NCI-H1092 treated with DMSO at 0.1 percent for 48 hours (cell line): ENCODE measurements at places on chromosomes 3 and 15.
A peak's percentile ranks its signal among the peaks of the same experiment; 100 is the strongest.

GRCh38 chr3:66957367-66957766 is 40.7 kb upstream of the KBTBD8 start:
- DNase-seq: no peak

- no peak for DNase-seq
Observed at GRCh38 chr3:111903067-111903511, 44.0 kb downstream of the PHLDB2 start.

DNA sequence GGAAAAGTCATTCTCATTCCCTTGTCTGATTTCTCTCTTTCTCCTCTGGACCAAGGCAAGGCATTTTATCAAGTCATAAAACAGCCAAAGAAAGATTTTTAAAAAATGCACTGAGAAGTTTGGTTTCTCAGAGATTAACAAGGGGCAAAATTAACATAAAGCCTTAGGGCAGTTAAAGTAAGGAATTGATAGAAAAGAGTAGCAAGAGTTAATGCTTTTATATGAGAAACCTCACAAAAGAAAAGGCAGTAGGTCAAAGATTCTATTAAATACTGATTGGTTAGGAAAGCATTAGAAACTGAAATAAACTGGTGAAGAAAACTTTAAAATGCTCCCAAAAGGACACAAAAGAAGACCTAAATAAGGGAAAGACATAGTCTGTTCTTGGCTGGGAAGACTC is 121.0 kb upstream of the PRTG start:
- no peak for DNase-seq

GRCh38 chr3:46369675-46370132 is 1.0 kb upstream of the CCR5 start:
- DNase-seq: no peak

GRCh38 chr3:123096731-123097130 is 29.9 kb downstream of the PDIA5 start:
- DNase-seq: peak; percentile 41

DNA sequence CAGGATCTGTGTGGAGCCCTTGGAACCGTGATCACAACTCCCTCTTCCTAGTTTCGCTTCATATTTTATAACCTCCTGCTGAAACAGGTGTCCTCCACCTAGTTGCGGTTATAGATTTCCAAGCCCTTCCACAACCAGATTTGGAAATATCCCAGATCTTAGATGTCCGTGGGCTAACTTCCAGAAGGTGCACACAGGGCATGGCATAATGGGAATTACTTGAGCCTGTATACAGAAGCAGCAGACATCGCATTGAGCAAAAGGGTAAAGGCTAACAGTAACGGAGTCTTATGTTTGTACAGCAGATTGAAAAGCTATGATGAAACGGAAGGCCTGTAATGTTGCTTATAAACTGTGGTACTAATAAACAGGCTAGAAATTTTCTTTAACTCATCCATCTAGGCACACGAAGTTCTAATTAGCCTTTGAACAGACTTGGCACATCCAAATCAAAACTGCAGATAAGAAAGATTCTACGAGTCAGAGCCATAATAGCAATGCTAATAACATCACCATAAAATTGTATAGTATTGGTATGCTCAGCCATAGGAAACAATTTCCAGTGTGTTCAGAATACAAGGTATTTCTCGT is 1.2 kb upstream of the USF3 start:
- peak; percentile 6 for DNase-seq

DNA sequence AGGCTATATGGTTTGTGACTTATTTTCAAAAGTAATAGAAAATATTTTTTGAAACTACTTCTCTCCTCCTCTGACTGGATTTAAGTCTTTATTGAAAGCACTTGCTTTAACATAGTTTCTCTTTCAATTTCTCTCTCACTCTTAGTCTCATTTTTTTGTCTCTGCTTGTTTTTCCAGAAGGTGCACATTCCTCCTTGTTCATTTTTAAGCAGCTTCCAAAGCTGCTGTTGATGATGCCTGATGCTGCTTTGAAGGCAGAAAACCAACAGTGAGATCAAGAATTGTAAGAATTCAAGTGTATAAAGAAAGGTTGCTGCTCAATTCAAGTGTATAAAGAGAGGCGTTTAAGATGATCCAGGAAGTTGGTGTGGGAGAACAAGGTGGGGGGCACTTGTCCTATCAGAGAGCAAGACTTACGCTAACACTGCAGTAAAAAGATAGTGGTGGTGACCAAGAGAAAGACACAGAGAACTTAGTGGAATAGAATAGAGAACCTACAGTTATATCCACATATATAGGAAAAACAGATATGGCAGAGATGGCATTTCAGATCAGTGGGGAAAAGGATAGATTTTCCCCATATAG is 12.1 kb downstream of the NR2C2 start:
- no peak for DNase-seq

- DNase-seq: no peak
Observed at GRCh38 chr3:133169331-133170068, 131.3 kb downstream of the TMEM108 start.

DNA sequence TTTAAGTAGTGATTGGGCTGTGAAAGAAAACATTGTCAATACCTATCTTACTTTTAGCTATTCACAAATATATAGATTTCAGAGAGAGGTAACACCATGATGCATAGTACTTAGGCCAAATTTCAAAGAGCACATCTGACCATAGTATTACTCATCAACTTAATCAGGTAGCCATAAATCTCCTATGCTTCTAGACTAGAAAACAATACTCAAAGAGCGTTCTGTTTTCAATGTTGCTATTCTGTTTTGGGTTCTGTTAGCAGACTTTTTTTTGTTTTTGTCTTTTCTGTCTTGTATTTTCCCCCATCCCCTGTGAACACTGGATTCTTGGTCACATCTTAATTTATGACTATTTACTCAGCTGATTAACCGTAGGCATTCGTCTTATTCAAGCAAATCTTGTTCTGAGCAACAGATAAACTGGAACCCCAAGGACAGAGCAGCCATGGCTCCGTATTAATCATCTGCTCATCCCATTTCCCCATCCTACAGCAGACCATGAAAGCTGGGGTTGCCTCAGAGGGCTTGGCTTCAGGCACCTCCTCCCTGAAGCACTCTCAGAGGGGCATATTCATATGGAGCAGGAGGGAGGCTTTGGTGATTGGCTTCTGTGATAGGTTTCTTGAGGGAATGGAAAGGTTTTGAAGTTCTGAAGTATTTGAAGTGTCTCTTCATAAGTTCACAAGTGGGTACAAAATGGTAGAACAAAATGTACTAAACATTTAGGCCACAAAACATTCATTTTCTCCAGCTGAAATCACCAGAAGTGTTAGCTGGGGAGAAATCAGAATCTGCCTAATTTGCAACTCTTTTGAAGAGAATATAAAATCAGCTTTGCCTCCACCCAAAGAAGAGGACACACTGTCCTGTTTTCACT is 105.3 kb downstream of the TNIK start:
- no peak for DNase-seq

GRCh38 chr15:47870300-47870955 is 153.1 kb downstream of the SEMA6D start:
- no peak for DNase-seq

DNA sequence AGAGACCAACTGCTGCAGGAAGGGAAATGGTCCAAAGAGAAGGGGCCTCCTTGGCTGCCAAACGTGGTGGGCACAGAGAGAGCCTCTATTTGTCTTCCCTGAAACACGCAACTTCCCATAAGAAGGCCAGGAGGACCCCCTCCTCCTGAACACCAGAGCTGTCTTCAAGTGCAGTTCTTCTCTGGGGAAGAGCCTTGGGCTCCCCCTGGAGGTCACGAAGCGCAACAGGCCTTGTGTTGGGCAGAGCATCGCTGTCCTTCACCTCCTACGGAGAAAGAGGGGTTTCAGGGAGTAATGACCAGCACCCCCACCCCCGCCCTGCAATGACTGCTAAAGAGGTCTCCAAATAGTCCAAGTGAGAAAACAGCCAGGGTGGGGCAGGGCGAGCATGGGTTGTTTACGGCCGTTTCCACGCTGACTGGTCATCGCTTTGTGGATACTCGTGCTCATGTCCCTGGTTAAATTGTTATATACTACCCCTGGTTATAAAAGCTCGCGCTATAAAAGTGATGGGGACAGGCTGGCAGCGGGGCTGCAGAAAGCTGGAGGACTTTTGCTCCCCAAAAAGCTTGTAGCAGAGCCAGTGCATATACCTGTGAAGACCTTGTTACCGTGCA is 397.5 kb upstream of the ATP10A start:
- peak; percentile 30 for DNase-seq

- no peak for DNase-seq
Observed at GRCh38 chr3:100813828-100814227, 104.5 kb downstream of the TFG start.

- no peak for DNase-seq
Observed at GRCh38 chr15:80674245-80674614, 20.9 kb upstream of the ABHD17C start.

DNA sequence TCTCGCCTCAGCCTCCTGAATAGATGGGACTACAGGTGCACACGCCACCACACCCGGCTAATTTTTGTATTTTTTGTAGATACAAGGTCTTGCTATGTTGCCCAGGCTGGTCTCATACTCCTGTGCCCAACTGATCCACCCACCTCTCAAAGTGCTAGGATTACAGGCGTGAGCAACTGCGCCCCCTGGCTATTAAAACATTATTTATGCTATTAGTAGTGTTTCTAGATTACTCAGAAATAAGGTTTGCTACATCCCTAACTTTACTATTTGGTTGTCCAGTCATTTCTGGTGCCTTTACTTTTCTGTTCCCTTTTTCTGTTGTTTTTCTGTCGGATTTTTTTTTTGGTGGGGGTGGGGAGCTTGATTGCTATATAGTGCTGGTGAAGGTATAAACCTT is 393.6 kb upstream of the TPM1 start:
- DNase-seq: peak; percentile 10

DNA sequence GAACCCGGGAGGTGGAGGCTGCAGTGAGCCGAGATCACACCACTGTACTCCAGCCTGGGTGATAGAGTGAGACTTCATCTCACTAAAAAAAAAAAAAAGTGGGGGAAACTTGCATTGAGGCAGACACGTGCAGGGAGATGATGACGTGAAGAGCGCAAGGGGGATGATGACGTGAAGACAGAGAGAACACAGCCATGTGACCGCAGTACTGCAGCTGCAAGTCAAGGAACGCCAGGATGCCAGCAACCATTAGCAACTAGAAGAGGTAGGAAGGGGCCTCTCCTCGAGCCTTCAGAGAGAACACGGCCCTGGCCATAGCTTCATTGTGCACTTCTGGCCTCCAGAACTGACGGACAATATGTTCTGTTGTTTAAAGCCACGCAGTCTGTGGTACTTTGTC is 28.3 kb downstream of the RFT1 start:
- no peak for DNase-seq

- DNase-seq: no peak
Observed at GRCh38 chr15:77030928-77031375, 36.0 kb downstream of the PSTPIP1 start.
